Stimulated activated CD4-positive, alpha-beta T cell treated with anti-CD3 and anti-CD28 coated beads, Interleukin-15, amount 100 ng/mL, for 24 hours (primary cell): ENCODE measurements at places on chromosomes 5 and 9.

DNA sequence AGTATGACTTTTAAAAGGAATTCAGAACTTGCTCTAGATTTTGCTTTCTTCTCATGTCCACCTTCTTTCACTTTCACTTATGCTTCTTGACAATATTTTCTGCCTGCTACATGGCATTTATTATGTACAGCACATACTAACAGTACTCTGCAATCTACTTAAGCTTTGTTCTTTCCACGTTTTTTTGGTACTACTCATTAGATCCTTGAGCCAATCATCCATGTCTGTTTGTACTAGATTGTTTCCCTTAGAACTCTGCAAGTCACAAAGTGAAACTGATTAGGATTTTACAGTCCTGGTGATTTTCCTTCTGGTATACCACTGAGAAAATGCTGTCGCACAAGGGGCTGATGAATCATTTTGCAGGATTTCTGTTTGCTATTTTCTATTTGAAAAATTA, 78.3 kb downstream of the PARP8 start:
- no peak for DNase-seq

DNA sequence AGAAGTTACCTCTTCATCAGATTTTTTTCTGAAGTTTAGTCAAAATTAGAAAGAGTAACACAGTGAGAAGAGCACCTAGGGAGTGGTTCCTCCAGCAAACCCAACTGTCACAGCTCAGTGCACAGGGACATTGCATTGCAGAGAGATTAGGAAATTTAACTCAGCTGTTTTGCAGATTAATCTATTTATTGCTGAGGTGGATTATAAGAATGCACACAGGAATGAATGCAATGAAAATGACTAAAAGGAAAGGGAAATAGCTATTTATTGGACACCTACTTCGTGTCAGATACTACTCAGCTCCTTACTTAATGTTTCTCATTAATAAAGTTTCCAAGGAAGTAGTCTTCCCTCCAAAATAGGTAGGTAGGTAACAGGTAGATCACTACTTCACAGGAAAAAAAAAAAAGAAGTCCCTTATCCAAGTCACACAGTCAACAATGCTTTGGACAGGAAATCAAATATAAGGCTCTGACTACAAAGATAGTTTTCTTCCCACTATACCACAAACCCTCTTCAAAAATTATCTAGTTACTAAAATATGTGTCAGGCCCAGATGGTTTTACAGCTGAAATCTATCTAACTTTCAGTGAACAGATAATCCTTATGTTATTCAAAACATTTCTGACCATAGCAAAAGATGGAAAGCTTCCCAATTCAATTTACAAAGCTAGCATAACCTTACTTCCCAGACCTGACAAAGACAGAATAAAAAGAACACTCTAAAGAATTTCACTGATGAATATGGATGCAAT, 442.2 kb upstream of the MPDZ start:
- DNase-seq: no peak

DNA sequence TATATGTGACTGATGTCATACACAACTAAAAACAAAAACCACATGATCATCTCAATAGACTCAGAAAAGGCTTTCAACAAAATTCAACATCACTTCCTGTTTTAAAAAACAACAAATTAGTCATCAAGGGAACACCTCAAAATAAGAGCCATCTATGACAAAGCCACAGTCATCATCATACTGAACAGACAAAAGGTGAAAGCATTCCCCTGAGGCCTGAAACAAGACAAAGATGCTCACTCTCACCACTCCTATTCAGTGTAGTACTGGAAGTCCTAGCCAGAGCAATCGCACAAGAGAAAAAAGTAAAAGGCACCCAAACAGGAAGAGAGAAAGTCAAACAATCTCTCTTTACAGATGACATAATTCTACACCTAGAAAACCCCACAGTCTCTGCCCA, 893.5 kb upstream of the EDIL3 start:
- no peak for DNase-seq

GRCh38 chr5:166679331-166679730, 1612.1 kb upstream of the WWC1 start:
- no peak for DNase-seq

GRCh38 chr9:104780796-104781395, 17.0 kb downstream of the NIPSNAP3B start:
- no peak for DNase-seq
